COR-L47 (cell line): ENCODE measurements at places on chromosomes 16 and 17.

GRCh38 chr17:57004944-57005579, 27.1 kb downstream of the SCPEP1 start:
- peak; percentile 7 for DNase-seq

DNA sequence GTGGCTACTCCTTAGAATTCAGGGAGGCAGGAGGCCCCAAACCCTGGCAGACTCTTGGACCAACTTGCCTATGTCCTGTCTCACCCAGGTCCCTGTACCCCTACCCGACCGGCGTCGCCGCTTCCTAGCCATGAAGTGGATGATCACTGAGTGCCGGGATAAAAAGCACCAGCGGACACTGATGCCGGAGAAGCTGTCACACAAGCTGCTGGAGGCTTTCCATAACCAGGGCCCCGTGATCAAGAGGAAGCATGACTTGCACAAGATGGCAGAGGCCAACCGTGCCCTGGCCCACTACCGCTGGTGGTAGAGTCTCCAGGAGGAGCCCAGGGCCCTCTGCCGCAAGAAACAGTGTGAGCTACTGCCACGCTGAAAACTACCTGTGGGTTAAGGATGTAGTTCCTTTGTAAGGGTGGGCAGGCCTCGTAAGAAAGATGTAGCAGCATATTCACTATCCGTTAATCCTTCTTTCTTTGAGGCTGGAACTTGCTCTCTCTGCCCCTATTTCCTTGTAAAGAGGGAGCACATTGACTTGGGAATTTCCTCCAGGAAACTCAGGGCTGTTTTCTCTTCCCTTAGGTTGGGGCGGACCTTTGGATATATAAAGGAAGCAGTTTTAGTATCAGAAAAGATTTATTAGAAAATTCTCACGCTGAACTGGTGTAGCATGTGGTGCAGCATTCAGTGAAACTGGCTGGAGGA, 4.1 kb downstream of the MRPS7 start:
- DNase-seq = no peak

GRCh38 chr16:10428433-10429168, 42.7 kb downstream of the ATF7IP2 start:
- no peak for DNase-seq

DNA sequence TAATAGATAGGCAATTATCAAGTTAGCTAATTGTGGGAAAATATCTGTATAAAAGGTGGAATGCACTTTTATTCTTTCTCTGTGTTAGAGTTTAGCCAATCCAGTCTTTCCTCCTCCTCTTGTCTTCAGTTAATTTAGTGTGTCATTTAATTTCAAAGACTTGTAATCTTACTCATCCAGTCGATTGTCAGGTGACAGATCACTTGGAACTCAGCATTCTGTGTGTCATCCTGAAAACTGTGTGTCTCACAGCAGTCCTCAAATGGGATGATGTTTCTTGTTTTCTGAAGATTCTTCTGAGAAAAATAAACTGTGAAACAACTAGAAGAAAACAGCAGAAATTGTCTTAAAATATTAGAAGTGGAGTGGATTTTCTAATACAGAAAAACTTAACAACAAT, 290 bp upstream of the KRTAP4-1 start:
- DNase-seq = no peak

DNA sequence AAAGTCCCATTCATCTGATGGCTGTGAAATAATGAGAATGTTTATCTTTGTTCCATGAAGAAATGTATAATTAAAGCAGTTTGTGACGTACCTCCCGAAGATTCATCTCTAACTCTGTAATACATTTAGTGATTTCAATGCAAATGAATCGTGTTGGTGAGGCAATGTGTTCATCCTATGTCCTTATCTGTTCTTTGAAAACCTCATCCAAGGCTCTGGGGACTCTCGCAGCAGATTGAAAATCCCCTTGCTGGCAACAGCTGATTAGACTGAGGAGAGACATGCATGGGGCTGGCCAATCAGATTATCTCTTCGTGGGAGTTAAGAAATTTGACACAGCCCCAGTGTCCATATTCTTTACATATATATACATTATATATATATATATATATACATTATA, 1095.4 kb upstream of the EEF2KMT start:
- DNase-seq = no peak

DNA sequence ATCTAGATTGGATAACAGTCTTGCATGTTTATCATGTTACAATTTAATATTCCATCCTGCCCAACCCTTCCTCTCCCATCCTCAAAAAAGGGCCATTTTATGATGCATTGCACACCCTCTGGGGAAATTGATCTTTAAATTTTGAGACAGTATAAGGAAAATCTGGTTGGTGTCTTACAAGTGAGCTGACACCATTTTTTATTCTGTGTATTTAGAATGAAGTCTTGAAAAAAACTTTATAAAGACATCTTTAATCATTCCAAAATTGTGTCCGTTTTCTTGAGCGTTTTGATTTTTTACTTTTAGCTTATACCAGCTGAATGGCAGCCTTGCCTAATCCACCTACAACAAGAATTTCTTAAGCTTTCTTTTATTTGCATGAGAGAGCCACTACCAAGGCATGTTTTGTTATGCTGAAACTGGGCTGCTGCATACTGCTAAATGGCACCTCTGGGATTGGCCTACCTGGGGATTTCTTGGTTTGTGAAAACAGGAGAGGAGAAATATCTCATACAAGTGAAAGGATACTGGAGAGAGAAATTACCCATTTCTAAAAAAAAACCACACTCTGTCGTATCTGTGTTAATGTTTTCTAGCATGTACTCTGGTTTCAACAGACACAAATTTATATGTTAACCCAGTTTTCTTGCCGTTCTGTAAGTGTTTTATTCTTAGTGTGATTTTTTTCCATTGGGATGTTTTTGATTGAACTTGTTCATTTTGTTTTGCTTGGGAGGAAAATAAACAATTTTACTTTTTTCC, 52.2 kb downstream of the TUBD1 start:
- DNase-seq = no peak

DNA sequence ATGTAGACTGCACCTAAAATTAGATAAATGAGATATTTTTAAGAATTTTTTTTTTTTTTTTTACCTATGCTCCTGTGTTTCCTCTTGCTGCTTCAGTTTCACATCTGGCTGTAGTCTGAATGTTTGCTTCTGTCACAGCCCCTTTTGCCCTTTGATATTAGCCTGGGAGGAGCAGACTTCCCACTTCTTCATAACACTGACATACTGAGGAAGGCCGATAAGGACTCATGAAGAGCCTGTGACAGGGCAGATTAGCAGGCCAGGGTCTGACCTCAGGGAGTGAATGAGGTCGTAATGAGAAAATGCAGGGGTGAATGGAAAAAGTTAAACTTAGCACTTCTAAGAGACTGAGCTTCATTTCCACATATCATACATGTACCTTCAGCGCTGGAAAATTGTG, at the start of gene SLFN14:
SLFN14 (minus strand) TSS at position 117 of the 400 bp plus-strand sequence. CDS start 2,757 bp downstream, outside the sequence.
- DNase-seq = no peak

DNA sequence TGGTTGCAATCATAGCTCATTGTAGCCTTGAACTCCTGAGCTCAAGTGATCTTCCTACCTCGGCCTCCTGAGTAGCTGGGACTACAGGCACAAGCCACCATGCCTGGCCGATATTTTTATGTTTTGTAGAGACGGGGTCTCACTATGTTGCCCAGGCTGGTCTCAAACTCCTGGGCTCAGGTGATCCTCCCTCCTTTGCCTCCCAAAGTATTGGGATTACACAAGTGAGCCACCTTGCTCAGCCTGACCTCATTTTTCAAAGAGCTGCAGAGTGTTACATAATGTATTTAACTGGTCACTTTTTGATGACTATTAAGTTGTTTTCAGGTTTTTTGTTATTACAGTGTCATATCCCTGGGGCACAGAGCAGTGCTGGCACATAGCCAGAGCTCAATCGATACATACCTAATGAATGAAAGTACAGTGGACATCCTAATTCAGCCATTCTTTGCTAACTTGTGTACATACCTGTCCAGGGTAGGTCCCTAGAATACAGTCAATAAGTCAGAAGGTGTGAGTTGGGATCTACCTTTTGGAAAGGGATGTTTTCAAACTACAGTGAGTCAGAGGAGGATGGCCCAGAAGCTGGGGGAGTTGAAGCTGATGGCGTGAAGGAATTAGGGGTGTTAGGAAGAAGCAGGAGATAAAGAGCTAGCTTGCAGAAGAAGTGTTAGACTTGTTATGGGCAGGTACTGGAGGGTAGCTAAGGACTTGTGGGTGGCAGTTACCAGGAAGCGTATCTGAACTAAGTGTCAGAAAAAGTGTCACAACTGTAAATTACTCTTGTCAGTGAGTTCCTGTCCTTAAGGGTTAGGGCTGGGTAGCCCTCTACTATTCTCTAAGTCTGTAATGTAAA, 20.1 kb upstream of the CYLD start:
- DNase-seq = no peak

DNA sequence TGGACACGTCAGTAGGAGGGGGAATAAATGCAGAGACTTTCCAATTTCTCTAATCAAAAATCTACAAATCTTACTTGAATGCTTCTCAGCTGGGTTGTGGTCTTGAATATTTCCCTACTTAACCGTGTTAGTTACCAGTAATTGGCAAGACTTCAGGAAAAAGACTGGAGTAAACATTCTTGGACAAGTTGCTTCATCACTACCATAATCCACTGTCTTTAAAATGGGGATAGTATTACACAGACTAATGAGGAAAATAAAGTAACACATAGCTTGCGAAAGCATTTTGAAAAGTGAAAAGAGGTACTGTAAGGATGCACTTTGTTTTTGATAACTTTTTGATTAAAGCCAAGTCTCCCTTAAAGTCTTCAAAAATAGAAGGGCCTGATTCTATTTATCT, 18.4 kb downstream of the MYH1 start:
- DNase-seq = no peak
